ENCODE measurements at places on chromosomes 7 and 10.

DNA sequence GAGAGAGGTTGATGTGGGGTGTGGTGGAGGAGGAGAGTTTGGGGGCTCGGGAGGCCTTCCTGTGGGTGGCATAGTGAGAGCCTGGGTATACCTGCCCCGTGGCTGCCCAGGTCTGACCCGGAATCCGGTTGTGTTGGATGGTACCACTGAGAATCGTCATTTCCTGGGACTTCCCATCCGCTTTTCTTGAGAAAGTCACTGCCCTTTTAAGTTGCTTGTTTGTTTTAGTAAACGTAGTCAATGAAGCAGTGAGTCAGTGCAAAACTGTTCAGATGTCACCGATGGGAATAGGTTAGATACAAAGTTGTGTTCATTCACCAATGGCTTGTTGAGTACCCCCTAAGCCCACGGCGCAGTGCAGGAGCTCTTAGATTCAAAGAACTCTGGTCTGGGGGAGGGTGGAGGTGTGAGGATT lies 285.8 kb downstream of the CAMK1D start:
- DNase-seq, result no peak

DNA sequence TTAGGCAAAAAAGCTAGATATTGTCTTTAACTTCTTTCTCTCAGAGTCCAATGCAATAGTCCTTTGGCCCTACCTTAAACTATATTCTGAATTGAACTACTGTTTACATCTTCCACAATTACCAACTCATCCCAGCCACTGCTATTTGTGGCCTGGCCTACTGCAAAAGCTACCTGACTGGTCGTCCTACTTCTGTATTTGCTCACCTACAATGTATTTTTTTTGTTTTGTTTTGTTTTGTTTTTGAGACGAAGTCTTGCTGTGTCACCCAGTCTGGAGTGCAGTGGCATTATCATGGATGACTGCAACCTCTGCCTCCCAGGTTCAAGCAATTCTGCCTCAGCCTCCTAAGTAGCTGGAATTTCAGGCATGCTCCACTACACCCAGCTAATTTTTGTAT lies 51.2 kb downstream of the ARL4A start:
- no peak for DNase-seq

DNA sequence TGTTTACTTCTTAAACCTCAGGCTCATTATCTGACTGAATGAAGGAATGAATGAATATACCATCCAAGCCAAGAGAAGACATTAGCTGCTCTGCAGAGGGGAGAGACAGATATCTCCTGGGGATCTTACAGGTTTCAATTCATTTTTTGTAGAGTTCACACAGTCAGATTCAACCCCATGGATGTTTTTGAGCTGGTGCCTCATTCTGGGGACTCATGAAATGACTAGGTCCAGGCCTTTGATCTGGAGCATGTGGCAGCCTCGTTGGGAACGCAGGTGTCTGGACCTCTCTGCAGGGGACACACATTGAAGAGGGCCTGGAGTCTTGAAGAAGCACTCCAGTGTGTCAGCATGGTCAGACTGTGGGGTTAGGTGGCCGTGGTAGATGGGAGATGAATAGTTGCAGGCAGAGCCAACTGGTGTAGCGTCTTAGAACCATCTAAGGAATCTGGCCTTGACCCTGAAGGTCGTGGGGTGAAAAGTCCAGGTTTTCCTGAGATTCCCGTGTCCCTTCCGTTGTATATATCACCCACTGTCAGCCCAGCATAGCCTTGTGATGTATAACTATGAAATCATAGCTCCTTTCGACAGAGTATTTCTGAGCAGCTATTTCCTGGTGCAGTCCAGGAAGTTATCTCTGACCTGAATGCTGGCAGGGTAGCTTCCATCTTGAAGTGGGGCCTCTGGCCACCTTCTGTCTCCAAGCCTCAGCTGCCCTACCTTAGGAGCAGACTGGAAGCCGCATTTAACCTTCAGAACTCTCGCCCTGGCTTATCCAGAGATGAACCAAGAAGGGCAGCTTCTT lies 22.3 kb downstream of the BTBD16 start:
- DNase-seq, result peak; percentile 62

DNA sequence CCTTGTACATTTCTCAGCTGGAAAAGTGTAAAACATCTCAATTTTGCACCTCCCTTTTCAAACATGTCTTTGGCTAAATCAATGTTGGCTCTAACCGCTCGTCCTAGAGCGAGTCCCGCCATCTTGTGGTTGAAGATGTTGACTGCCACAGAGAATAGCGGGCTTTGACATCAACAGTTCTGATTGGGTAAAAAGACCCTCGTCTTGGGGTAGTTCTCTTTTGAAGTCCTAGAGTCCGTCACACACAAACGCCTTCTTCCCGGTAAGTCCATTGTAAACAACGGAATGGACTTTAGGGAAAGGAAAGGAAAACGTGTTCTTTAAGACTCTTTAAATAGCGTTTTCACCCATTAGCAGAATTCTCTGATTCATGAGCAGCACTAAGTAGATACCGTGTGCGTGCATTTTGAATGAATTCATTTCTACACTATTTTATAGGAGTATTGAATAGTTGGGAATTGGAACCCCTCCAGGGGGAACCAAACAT lies 452 bp upstream of the RPP30 start:
- DNase-seq, result peak; percentile 21

DNA sequence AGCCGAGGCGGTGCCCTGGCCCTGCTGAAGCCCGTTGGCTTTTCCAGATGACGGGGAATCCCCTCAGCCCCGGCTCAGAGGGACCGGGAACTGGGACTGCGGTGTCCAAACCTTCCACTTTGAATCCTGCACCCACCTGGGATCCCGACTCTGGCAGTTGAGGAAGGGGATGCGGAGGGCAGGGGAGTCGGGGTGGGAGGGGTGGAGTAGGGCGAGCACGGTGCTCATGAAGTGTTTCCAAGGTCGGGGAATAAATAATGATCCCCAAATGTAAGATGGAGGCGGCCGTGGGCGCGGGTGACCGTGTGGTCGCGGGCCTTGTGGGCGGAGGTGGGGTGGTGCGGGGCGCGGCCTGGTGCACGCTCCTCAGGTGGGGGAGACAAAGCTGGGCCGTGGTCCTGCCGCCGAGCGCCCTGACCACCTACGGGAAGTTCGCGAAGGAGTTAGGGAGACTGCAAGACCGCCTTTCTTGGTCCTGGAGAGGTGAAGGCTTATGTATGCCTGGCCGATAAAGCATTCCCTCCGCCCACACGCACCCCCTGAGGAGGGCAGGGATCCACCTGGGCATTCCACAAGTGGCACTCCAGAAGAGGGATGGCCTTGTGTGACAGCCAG lies 1.4 kb downstream of the MTURN start:
- DNase-seq, result no peak

DNA sequence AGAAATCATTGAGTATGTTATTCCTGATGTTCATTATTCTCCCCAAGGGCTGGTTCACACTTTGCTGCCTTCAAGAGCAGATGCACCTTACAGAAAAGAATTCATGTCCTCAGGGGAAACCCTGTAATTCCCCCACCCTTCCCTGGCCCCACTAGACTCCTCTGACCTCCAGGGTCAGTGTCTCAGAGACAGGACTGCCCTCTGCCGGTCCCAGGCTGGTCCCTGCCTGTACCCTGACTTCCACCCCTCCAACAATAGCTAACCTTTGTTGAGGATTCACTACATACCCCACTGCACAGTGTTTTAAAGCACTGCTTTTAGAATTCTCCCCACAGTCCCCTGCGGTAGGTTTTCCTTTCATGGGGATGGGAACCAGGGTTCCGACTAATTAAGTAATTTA lies 4.4 kb upstream of the SEPHS1 start:
- DNase-seq, result no peak

DNA sequence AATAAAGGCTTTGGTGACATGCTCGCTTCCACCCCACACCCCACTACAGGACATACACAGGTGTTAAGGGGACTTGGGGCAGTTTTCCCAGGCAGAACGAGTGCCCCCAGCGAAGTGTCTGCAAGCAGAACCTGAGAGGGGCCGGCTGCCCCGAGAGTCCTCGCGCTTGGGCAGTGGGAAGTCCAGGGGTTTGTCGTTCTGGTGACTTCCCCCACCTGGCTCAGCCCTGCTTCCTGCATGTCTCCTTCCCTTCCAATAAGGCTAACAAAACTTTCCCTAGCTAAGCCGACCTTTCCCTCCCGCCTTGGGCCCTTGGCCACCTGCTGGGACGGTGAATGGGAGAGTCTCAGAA lies 916 bp downstream of the VWA2 start:
- no peak for DNase-seq

DNA sequence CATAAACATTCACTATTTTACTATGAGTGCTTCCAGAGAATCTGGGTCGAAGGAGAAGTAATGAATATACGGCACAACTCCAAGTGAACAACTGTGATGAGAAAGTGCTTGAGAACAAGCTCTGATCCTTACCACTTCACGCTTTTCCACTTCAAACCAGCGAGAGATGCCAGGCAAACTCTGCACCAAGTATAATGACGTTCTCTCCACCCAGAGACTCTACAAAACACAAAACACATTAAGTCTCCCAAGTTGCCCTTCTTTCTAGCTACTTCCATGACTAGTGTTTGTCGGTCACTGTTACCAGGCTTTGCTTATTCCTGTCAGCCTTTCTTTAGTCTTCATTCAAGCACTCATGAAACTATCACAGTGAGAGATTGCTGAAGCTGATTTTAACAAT lies 193.1 kb upstream of the IMMP2L start:
- no peak for DNase-seq

DNA sequence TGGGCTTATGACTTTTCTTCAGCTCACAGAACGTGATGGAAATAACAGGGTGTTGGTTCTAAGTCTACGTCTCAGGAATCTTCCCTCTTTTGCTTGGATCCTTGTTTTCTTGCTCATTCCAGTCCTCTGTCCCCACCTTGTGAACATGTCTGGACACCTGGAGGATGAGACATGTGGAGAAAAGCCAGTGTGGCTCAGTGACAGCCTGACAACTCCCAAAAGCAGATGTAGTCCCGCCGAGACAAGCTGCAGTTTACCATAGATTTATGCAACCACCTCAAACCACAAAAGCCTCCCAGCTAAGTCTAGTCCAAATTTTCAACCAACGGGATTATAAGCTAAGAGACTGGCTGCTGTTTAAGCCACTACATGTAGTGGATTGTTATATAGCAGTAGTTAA lies 476.1 kb downstream of the SH2D4B start:
- DNase-seq, result peak; percentile 8

- DNase-seq, result no peak
Observed at GRCh38 chr7:132145466-132145865, 430.8 kb downstream of the PLXNA4 start.

DNA sequence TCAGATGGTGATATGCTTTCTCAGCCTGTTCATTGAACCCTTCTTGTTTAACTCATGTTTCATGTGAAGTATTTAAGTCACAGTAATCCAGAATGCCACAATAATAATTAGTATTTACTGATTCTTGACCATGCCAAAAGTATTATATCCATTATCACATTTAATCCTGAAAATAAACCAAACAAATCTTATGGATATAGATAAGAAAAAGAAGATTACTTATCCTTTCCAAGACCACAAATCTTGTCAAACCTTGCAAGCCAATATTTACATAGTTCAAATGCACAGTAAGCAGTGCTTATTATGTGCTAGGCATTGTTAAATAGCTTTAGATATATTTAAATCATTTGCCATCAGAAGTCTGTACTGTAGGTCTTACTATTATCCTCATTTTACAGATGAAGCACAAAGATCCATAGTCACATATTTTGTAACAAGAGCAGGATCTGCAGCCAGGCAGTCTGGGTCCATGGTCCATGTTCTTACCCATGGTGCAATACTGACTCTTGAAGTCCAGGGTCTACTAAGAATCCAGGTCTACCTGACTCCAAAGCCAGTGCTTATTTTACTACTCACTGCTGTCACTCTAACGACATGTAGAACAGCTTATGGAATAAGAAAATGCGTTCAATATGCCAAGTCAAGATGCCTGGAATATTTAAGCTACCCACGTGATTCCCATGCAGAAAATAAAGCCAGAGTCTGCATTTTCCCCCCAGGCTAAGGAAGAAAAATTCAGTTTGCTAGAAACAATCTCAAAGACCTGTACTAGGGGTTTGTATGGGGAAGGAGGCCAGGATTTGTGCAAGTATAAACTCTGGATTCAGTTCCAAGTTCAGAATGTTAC lies 984.8 kb upstream of the LRRTM3 start:
- peak; percentile 71 for DNase-seq

DNA sequence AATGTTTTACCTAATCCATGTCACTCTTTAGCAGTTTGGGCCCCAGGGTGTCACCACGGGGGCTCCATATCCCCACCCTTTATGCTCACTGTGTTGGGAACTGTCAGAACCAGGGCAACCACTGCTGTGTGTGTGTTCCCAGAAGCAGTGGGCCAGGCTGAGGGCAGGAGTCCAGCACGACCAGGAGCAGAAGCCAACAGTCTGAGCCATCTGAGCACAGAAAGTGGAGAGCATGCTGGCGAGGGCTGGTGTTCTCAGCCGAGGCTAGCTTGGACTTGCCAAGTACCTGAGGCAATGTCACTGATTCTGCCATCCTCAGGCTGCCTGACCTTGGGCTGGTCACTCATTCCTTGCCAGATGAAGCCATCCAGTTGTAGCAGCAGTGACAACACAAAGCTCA lies 285.0 kb downstream of the BMPER start:
- no peak for DNase-seq

GRCh38 chr7:116672596-116673456 lies 830 bp downstream of the MET start:
- DNase-seq, result peak; percentile 60

- no peak for DNase-seq
Observed at GRCh38 chr7:2049111-2049781, 183.5 kb downstream of the MAD1L1 start.

DNA sequence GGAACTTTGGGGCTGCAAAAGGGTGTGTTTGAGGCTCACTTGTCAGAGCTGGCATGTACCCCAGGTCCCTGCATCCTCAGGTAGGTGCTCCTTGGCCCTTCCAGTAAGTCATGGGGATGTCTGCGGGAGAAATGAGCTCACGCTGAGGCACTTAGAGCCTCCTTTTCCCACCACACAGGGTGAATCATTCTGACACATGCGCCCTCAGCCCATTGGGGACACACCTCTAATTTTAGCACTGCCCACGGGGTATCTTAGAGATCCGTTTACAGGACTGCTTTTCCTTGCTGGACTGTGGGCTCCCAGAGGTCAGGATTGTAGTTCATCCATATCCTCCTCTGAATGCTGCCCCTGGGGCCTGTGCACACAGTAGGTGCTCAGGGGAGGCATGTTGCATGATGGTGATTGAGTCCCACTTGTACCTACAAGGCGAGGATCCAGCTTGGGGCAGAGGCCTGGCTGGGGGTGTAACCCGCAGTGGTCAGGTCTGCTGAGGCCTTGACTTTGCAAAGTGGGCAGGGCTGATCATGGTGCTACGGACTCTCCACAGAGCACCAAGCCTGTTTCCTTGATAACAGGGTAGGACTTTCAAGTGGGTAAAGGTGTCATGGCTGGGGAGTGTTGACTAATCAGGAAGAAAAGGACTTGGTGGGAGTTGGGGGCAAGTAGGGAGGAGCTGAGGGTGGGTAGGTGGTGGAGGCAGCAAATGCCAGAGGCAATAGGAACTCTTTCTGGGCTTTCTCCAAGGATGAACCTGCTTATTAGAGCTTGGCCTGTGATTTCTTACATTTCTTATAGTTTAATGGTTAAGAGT lies 5.8 kb downstream of the TSPAN15 start:
- DNase-seq, result no peak

Data from large intestine (tissue), 12 donors.